ENCODE measurements at places on chromosomes 4 and X. TPM values are rescaled to one million over a fixed set of nuclear protein-coding genes. Genes with fewer than 3 reads are reported as not detected.

KANTR gene
- 11.9 TPM for polyA plus RNA-seq

BOD1L1 gene
- 63.5 TPM for polyA plus RNA-seq

GSX2 gene
- not detected for polyA plus RNA-seq

AGTR2 gene
- 80.2 TPM for polyA plus RNA-seq

EGF gene
- polyA plus RNA-seq: 2.0 TPM

BGN gene
- polyA plus RNA-seq: 154 TPM

TLR6 gene
- polyA plus RNA-seq: 1.00 TPM

GUCY1B1 gene
- polyA plus RNA-seq: 66.3 TPM

GC gene
- polyA plus RNA-seq: 0.26 TPM

ZFYVE28 gene
- polyA plus RNA-seq: 1.8 TPM

HSFX4 gene
- polyA plus RNA-seq: not detected

NDNF gene
- 64.4 TPM for polyA plus RNA-seq

P2RY10 gene
- polyA plus RNA-seq: not detected

CXCL10 gene
- polyA plus RNA-seq: 5.1 TPM

TGIF2LX gene
- not detected for polyA plus RNA-seq

NRK gene
- polyA plus RNA-seq: 13.8 TPM

RBM46 gene
- polyA plus RNA-seq: not detected

ZRSR2 gene
- 16.4 TPM for polyA plus RNA-seq

FRG2 gene
- polyA plus RNA-seq: not detected

F8A2 gene
- not detected for polyA plus RNA-seq

SMR3B gene
- polyA plus RNA-seq: not detected

PCDH10 gene
- polyA plus RNA-seq: 5.4 TPM

SPACA5 gene
- polyA plus RNA-seq: not detected

MSMO1 gene
- 80.4 TPM for polyA plus RNA-seq

CT47A7 gene
- polyA plus RNA-seq: not detected

GPR143 gene
- 14.5 TPM for polyA plus RNA-seq

PRRG3 gene
- 8.4 TPM for polyA plus RNA-seq

ADAMTS3 gene
- polyA plus RNA-seq: 9.7 TPM

RTL3 gene
- not detected for polyA plus RNA-seq

FRAS1 gene
- 92.9 TPM for polyA plus RNA-seq

NALF2 gene
- 0.40 TPM for polyA plus RNA-seq

FREM3 gene
- 0.10 TPM for polyA plus RNA-seq

LONRF3 gene
- polyA plus RNA-seq: 0.85 TPM

RBM47 gene
- 116 TPM for polyA plus RNA-seq

HPSE gene
- polyA plus RNA-seq: 1.2 TPM

MFAP3L gene
- 20.5 TPM for polyA plus RNA-seq

PPEF2 gene
- not detected for polyA plus RNA-seq

CXorf58 gene
- polyA plus RNA-seq: 0.14 TPM

ERCC6L gene
- 5.4 TPM for polyA plus RNA-seq

DUSP21 gene
- not detected for polyA plus RNA-seq

FGF2 gene
- polyA plus RNA-seq: 9.3 TPM

P2RY4 gene
- polyA plus RNA-seq: 0.12 TPM

PABPC1L2A gene
- not detected for polyA plus RNA-seq

BEX2 gene
- polyA plus RNA-seq: 73.1 TPM

FAT1 gene
- polyA plus RNA-seq: 219 TPM

Data from renal cortex interstitium (tissue), 15 donors.